ENCODE measurements at places on chromosomes 4 and X. TPM values are rescaled to one million over a fixed set of nuclear protein-coding genes. Genes with fewer than 3 reads are reported as not detected.

DNA sequence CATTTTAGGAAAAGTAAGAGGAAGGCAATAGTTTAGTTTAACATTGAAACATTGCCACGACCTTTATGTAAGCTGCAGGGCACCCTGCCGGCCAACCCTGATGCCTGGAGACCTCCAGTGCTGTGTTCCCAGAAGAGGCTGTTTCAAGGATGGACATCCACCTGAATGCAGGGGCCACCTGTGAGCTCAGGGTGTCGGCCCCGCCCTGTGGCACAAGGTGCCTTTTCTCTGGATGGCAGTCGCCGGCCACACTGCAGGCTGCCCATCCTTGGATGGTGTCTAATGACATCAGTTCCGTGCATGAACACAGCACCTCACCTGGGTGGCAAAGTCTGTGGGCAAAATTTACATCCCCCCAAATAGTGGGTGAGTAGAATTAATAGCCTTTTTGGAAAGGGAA, 180.0 kb downstream of the AFAP1 start:
- no peak for DNase-seq

- no peak for DNase-seq
These were observed 52.6 kb downstream of the RNF150 start for GRCh38 chr4:141080668-141081067.

DNA sequence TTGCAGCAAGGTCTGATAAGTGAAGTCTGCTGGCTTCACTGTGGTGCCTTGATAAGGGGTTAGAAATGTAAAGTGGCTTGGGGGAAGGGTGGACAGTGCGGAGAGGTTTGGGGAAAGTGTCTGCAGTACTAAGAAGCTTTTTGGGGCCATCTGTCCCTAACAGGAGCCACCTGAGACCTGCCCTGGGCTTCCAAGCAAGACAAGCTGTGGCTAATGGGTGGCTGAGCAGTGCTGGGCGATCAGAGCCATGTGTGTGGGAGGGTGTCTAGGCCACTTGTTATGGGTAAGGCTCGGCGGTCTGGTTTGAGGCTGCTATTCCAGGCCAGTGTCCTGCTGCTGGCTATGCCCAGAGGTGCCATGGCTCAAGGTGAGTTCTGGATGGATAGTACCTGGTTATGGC, 185.4 kb upstream of the MTMR8 start:
- DNase-seq, result no peak

- peak; percentile 96 for DNase-seq
These were observed 66.7 kb upstream of the PGRMC2 start for GRCh38 chr4:128354205-128354821.

- no peak for DNase-seq
These were observed 509.1 kb downstream of the PPP4R3C start for GRCh38 chrX:26954029-26954428.

DNA sequence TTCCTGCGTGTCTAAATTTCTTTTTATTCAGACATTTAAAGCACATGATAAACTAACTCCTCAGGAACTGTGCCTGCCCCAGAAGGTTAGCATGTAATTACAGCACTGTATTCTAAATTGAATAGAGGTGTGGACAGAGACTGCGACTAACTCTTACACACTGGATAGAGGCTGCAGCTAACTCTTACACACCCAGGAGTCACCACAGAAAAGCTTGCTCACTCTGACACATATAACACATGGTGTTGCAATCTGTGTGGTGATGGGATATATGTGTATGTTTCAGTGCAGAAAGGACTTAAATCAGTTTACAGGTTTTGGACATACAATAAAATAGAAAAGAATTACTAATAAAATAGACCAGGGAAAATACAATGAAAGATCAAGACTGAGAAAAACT, 41.5 kb downstream of the SMAD1 start:
- DNase-seq, result no peak

- DNase-seq, result no peak
These were observed 57.7 kb upstream of the PGK1 start for GRCh38 chrX:78046362-78046761.

DNA sequence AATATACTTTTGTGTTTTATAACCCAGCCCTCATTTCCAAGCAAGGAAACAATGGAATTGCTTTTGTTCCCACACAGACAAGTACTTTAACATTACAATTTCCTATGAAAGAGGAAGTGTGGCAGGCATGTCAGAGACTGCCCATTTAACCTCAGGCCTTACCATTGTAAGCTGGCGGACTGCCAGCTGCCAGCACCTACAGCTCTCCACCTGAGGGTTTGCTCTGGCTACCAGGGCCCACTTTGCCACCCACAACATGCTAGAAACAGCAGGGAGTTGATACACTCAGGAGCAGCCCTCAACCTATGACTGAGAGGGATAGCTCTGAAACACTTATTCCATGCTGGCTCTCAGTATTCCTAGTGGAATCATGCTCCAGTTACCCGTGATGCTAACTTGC, 152.3 kb upstream of the PRDX4 start:
- DNase-seq, result no peak

- no peak for DNase-seq
These were observed 28.5 kb upstream of the COX18 start for GRCh38 chr4:73098016-73098415.

- DNase-seq, result peak; percentile 41
These were observed 310.4 kb downstream of the SPRY1 start for GRCh38 chr4:123706973-123707372.

- no peak for DNase-seq
These were observed 50.0 kb upstream of the CLCN4 start for GRCh38 chrX:10106806-10107205.

DNA sequence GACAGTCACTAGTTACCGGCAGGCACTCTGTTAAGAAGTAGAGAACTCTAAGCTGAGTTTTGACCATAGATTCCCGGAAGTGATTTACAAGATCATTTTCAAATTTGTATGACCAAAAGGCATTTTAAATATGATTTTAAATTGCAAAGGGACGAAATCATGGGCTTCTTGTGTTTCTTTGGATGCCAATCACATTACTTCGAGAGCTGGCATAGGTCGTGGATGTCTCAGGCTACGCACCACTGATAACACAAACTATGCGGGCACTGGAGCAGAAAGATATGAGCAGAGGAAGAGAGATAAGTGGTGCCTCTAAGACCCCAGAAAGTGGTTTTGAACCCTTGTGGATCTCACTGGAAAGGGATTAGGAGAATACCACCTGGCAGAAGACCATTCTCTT, 294.2 kb upstream of the FTHL17 start:
- peak; percentile 25 for DNase-seq

GRCh38 chrX:154308108-154308946, 12.7 kb downstream of the TKTL1 start:
- no peak for DNase-seq

- no peak for DNase-seq
These were observed 36.4 kb upstream of the PLAC1 start for GRCh38 chrX:134694333-134695322.

- peak; percentile 86 for DNase-seq
These were observed 410 bp upstream of the AMER1 start for GRCh38 chrX:64205735-64206501.

- no peak for DNase-seq
These were observed 128.1 kb downstream of the FAM13A start for GRCh38 chr4:88928852-88929251.

DNA sequence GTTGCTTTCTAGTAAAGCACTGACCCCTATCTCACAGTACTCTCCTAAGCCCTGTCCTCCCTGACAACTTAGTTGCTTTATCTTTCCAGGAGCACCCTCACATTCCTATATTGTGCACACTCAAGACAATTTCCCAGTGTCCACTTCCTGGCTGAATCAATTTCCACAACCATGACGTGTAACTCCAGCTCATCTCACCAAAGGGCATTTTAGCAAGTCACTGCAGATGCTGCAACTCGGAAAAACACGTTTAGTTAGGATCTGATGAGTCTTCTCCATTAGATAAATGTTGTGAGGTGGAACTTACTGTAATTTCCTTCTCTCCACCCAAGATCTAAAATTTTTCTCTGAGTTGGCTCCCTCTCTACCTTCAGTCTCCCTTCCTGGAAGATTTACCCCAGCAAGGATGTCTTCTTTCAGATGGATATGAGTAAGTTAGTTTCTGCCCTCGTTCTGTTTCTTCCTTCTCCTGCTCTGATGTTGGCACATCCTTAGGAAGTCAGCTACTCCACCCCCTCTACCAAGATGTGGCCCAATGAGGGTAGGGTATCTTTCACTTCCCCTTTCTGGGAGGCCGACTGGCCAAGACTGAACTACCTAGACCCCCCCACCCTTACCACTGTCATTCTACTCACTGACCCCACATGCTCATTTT, 28.8 kb upstream of the IL13RA1 start:
- no peak for DNase-seq

- DNase-seq, result no peak
These were observed 27.7 kb upstream of the GPC3 start for GRCh38 chrX:134013092-134013497.

DNA sequence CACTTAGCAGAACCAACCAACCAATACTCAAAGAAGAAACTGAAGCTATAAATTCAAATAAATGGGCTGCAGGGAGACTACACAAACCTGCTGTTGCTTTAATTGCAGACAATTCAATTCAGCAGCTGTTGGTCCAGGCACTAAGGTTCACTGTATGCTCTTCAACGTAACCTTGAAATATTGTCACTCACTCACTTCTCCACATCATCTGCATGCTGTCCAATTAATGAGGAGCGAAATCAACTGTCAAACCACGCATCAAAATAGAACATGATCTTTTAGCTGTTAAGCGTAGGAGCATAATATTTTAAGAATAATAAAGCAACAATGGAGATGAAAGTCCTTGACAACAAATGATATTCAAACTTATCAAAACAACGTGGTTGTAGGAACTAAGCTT, 17.0 kb downstream of the ENOX2 start:
- no peak for DNase-seq

- peak; percentile 65 for DNase-seq
These were observed at the start of gene ADAMTS3 for GRCh38 chr4:72568959-72569718. TSS of gene ADAMTS3 (minus strand) at chr4:72569221. CDS start at chr4:72568762, 459 bp downstream.

GRCh38 chrX:22467571-22467970, 194.9 kb downstream of the CBLL2 start:
- no peak for DNase-seq

- peak; percentile 30 for DNase-seq
These were observed 667.1 kb upstream of the BOD1L1 start for GRCh38 chr4:14294611-14295010.

SLC10A4 gene
- total RNA-seq, result 0.26 TPM

ARHGAP6 gene
- 0.30 TPM for total RNA-seq

PLAC1 gene
- total RNA-seq, result 0.61 TPM

TEX28 gene
- not detected for total RNA-seq

PLAC8 gene
- total RNA-seq, result 27.8 TPM

KCNIP4 gene
- total RNA-seq, result 0.26 TPM

CDX4 gene
- total RNA-seq, result not detected

CFAP47 gene
- total RNA-seq, result not detected
